ENCODE measurements at places on chromosomes 1 and 21. TPM values are rescaled to one million over a fixed set of nuclear protein-coding genes. Genes with fewer than 3 reads are reported as not detected.
A peak's percentile ranks its signal among the peaks of the same experiment; 100 is the strongest.

GRCh38 chr1:224317383-224318045 is 12.5 kb downstream of the NVL start:
- H3K36me3 ChIP-seq, result peaks cover 5% of the 10 kb centered on the region
- no peaks in the 10 kb centered on the region for H3K27me3 ChIP-seq
- no peak overlapping the region for H3K4me3 ChIP-seq

Gene LHX8
- total RNA-seq, result not detected

Gene EPHB2
- 5.5 TPM for total RNA-seq

Gene HECTD3
- total RNA-seq, result 32.0 TPM

GRCh38 chr1:119898530-119898929 is 2.2 kb upstream of the ADAM30 start:
- H3K27ac ChIP-seq, result no peak overlapping the region
- H3K4me3 ChIP-seq, result no peak overlapping the region
- no peaks in the 10 kb centered on the region for H3K36me3 ChIP-seq
- H3K4me1 ChIP-seq, result no peaks in the 10 kb centered on the region
- no peaks in the 10 kb centered on the region for H3K27me3 ChIP-seq

DNA sequence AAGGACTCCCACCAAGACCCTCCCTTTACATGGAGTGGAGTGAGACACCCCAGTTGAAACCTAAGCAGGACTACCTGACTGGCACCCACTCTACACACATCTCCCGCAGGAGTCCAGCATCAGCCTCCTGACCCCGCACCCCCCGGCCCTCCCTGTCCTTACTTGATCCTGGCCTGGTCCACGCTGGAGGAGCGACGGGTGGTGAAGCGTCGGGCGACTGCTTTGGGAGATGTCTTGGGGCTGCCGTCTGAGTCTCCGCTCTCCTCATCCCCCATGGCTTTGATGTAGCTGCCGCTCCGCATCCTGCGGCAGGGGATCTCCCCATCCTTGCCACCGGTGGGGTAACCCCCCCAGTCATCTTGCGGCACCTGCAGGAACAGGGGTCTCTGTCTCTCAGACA is 29.5 kb downstream of the DLGAP3 start:
- H3K27ac ChIP-seq, result no peak overlapping the region
- H3K36me3 ChIP-seq, result no peaks in the 10 kb centered on the region
- no peak overlapping the region for H3K4me3 ChIP-seq

Gene KRTAP12-2
- not detected for total RNA-seq

- peak overlapping the region; percentile 48 for H3K27ac ChIP-seq
- H3K4me1 ChIP-seq, result peaks cover 5% of the 10 kb centered on the region
- H3K4me3 ChIP-seq, result no peak overlapping the region
- no peaks in the 10 kb centered on the region for H3K36me3 ChIP-seq
- DNase-seq, result no peak
Observed at GRCh38 chr1:17572264-17572985, 32.9 kb downstream of the ARHGEF10L start.

DNA sequence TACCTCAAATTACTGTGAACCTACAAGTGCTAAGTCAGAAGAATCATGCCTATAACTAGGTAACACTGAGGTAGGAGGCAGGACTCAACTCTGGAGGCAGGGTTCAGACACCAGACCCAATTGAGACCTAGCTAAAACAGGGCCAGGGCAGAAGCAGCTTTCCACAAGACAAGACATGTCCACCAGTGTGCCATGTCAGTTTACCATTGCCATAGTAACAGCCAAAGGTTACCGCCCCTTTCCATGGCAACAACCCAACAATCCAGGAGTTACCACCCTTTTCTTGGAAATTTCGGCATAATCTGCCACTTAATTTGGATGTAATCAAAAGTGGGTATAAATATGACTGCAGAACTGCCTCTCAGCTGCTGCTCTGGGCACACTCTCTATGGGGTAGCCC is 432.3 kb downstream of the DPYD start:
- no peaks in the 10 kb centered on the region for H3K36me3 ChIP-seq
- H3K4me1 ChIP-seq, result no peaks in the 10 kb centered on the region
- DNase-seq, result no peak
- H3K27me3 ChIP-seq, result no peaks in the 10 kb centered on the region
- H3K4me3 ChIP-seq, result no peak overlapping the region

GRCh38 chr1:65195495-65196417 is 47.8 kb downstream of the AK4 start:
- H3K27ac ChIP-seq, result peak overlapping the region; percentile 87
- no peaks in the 10 kb centered on the region for H3K36me3 ChIP-seq
- H3K4me3 ChIP-seq, result no peak overlapping the region

- H3K4me3 ChIP-seq, result no peak overlapping the region
- no peak for DNase-seq
- no peaks in the 10 kb centered on the region for H3K4me1 ChIP-seq
- no peak overlapping the region for H3K27ac ChIP-seq
Observed at GRCh38 chr1:9688599-9688998, 37.1 kb downstream of the PIK3CD start.

Gene GTF2B
- total RNA-seq, result 20.9 TPM

Gene RAB3B
- 0.03 TPM for total RNA-seq

Gene CREB3L4
- total RNA-seq, result 8.9 TPM

Gene PLEKHA6
- total RNA-seq, result 3.9 TPM

- H3K4me3 ChIP-seq, result no peak overlapping the region
- no peak for DNase-seq
- H3K36me3 ChIP-seq, result no peaks in the 10 kb centered on the region
Observed at GRCh38 chr1:152013664-152014237, 20.1 kb upstream of the S100A10 start.

Gene POU3F1
- total RNA-seq, result 0.55 TPM

All from aorta (tissue), 5 donors.